ENCODE measurements at places on chromosomes 3 and 15.

DNA sequence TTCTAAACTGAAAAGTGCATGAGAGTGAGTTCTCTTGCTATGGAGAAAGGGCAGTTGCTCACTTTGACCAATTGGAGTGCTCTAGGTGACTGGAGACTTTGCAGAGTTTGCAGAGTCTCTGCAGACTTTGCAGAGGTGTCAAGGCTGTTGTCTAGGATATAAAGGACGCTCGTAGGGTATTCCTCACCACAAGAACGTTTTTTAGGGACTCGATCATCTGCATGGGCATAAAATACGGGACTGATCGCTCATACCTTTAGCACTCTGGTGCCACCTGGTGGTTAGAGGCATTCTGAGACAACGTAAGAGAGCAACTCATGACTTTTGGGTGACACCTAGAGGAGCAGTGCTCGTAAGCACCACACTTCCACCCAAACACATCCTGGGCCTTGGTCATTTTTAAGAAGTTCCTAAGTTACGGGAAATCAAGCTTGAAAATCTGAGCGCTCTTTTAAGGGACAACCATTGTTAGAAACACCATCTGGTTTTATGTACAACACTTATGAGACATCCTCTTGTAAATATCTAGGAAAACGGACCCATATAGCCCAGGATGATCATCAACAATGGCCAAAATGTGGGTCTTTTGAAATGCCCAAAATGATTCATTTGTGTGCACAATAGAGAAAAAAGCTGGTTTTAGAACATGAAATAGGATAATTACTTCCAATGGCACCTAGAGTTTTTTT is 51.6 kb upstream of the XCR1 start:
- no peak for DNase-seq

- no peak for DNase-seq
These were observed 326.1 kb downstream of the UNC13C start for GRCh38 chr15:54304321-54304720.

- no peak for DNase-seq
These were observed 173.1 kb downstream of the FHIT start for GRCh38 chr3:61078048-61078752.

GRCh38 chr15:78069052-78069414 is 8.5 kb downstream of the TBC1D2B start:
- DNase-seq, result no peak

DNA sequence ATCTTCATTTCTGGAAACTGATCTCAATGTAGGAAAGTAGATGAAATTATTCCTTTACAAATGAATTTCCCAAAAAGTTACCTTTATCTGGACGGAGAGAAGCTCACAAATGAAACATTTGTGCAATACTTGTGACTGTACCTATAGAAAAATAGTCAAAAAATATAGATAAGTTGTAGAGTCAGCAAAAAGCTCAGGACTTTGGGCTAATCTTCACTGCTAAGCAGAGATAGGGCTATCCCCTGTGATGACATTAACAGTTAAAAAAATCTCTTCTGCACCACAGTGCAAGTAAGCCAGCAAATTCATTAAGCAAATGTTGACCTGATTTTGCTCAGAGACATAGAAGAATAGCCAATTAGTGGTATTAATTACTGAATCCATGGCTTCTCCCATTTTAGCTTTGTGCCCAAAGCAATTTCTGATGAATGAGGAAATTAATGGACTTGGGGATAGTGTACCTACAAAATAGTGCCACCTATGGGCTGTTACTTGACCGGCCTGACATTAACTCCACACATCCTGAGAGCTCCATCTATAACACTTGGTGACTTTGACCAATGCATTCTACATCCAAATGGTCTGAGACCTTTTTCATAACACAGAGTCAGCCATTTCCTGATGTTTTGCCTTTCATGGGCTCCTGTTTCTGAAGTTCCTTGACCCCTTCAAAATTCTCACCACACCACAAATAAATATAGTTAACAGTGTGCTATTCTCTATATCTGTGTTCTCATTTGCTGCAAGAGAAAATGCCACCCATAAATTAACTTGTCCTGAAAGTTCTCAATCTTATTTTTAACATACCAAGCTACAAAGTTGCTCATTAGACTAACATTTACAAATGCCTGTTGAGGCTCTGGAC is 105.0 kb downstream of the SSR3 start:
- DNase-seq, result no peak

GRCh38 chr3:156661155-156661554 is 13.2 kb upstream of the TIPARP start:
- no peak for DNase-seq

DNA sequence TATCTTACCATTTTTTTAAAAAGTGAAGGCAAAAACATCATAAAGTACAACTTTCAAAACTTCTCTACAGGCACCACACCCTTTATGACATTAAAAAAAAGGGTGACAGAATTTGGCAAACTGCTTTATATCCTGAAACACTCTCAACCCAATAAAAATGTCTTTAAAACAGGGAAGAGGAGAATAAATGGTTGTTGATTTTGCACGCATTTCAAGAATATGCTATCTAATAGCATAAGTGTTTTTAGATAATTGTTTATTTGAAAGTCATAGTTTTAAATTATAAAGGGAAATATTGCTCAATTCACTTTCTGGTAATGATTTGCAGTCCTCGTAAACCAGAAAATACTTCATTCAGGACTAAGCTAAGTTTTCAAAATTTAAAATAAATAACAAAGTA is 1.7 kb upstream of the PCOLCE2 start:
- no peak for DNase-seq

- no peak for DNase-seq
These were observed 102.7 kb downstream of the TBC1D5 start for GRCh38 chr3:17639765-17640164.

- DNase-seq, result no peak
These were observed 9.8 kb upstream of the PRR23E start for GRCh38 chr3:127182848-127183714.

DNA sequence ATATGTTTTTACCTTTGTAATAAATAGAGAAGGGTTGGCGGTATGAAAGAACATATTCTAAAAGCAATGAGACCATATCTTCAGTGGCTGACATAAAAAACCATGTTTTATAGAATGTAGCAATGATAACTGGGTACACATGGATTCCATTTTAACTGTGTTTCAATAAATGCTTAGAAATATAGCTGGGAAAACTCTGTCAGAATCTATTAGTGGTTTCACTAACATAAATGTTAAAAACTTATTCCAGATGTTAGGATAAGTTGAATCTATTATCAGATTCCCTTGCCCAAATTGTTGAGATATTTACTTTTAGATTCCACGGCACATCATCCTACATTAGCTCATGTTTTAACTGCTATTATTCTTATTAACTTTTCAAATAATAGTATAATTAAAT is 772.2 kb upstream of the ALCAM start:
- DNase-seq, result no peak

GRCh38 chr3:115838786-115839185 is 215.5 kb downstream of the GAP43 start:
- DNase-seq, result no peak

GRCh38 chr15:94174399-94174802 is 57.0 kb upstream of the MCTP2 start:
- no peak for DNase-seq

- DNase-seq, result no peak
These were observed 38.6 kb upstream of the APH1B start for GRCh38 chr15:63238796-63239195.

- DNase-seq, result no peak
These were observed 41.7 kb upstream of the C3orf80 start for GRCh38 chr3:160183345-160184076.

DNA sequence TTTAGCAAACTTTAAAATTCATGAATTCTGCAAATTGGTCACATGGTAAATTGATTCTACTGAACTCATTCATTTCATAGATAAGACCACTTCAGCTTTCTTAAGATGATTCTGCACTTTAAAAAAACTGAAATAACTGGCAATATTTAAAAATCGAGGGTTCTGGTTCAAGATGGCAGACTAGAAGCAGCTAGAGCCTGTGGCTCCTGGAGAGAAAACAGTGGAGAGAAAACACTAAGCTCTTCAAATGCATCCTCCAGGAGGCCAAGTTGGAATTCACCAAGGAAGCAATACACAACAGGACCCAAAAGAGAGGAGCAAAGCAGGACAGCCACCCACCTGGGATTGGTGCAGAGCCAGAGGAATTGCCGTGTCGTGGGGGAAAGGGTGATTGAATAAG is 132.1 kb downstream of the SPATA16 start:
- DNase-seq, result no peak

GRCh38 chr15:51678096-51678495 is 3.2 kb upstream of the SCG3 start:
- no peak for DNase-seq

GRCh38 chr3:197367081-197367780 is 68.8 kb upstream of the DLG1 start:
- no peak for DNase-seq

- DNase-seq, result no peak
These were observed 91.3 kb downstream of the LARS2 start for GRCh38 chr3:45479621-45480035.

GRCh38 chr3:6854184-6854583 is 6.7 kb upstream of the GRM7 start:
- DNase-seq, result no peak

DNA sequence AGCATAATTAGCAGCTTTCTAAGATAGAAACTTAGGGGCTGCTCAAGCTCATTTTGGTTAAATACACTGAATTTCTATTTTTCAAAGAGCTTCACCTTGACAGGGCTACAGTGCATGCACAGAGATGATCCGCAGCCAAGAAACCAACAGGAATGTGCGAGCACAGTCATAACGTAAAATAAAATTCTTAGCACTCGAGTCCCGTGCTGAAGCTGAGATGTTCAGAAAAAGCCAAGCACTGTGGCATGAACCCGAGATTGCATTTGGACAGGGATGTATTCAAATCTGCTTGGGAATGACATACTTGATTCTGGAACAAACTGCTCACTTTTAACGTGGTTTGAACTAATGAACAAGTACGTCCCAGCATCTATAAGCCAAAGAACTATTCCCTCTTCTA is 340.3 kb downstream of the FOXP1 start:
- DNase-seq, result no peak

- DNase-seq, result no peak
These were observed 152.5 kb upstream of the P2RY1 start for GRCh38 chr3:152682477-152682876.

GRCh38 chr3:115141033-115141757 is 5.9 kb downstream of the ZBTB20 start:
- no peak for DNase-seq

- DNase-seq, result no peak
These were observed 26.0 kb downstream of the MME start for GRCh38 chr3:155106119-155106518.

DNA sequence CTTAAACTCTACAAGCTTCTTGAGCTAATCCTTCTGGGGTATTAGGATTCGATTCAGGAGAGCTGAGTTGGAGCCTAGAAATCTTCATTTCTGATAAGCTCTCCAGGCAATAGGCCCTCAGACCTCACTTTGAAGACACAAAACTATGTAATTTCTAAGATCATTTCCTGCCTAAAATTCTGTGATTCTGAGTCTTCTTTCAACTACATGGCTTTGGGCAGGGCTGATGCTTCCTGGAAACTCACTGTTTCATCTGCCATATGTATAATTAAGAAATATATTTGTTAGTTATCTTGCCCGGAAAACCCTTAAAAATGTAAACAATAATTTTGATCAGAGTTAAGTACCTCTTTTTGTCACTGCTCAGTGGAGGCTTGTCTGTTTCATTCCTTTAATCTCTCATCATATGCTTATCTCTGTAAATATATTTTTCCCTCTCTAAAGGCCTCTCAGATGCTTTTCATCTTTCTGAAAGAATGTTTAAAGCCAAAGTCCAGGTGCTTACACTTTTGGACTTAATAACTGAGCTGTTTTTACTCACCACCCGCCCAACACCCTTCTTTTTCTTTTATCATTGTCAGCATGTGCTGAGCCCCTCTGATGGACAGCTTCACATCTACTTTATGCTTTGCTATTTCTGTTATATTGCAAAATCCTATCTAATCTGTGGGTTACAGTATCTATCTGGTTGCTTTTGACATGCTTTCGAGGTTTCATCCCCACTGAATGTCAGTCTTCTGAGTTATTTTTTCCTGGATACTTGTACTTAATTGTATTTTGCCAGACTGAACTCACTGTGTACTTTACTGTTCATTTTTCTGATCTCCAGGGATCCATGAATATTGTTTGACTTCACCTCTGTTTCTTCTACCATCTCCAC is 38.2 kb downstream of the FILIP1L start:
- DNase-seq, result no peak

Data from NCI-H1417 treated with DMSO at 0.1 percent for 48 hours (cell line).